Thoracic aorta endothelial cell (primary cell): ENCODE measurements at places on chromosomes 4 and X. TPM values are rescaled to one million over a fixed set of nuclear protein-coding genes. Genes with fewer than 3 reads are reported as not detected.

Gene DMRTC1
- not detected in 2 replicates for total RNA-seq

Gene GIMD1
- not detected in 2 replicates for total RNA-seq

Gene ALPK1
- total RNA-seq = 8.4 and 16.2 TPM in 2 replicates

Gene PABPC4L
- total RNA-seq = 0.27 and 0.65 TPM in 2 replicates

Gene RHOXF2B
- total RNA-seq = not detected in 2 replicates

Gene YY2
- 2.3 and 3.2 TPM in 2 replicates for total RNA-seq

Gene NXF3
- not detected in 2 replicates for total RNA-seq

Gene CXorf65
- not detected in 2 replicates for total RNA-seq

Gene ELOVL6
- total RNA-seq = 9.2 and 29.6 TPM in 2 replicates

Gene GASK1B
- total RNA-seq = 187 and 196 TPM in 2 replicates

Gene ZNF630
- total RNA-seq = 0.50 and 0.80 TPM in 2 replicates

Gene CDS1
- under 0.01 and 0.07 TPM in 2 replicates for total RNA-seq

Gene CDKL2
- 0.65 and 0.80 TPM in 2 replicates for total RNA-seq

Gene CABS1
- not detected in 2 replicates for total RNA-seq

Gene ASB9
- 9.8 and 17.4 TPM in 2 replicates for total RNA-seq

Gene HOPX
- 19.6 TPM in 1 of 2 replicates, not detected in the other for total RNA-seq

Gene FAM47E
- 0.13 TPM in 1 of 2 replicates, not detected in the other for total RNA-seq
